ENCODE measurements at places on chromosomes 4 and X. TPM values are rescaled to one million over a fixed set of nuclear protein-coding genes. Genes with fewer than 3 reads are reported as not detected.

GRCh38 chr4:113083346-113083745, 33.9 kb downstream of the ANK2 start:
- no peak for DNase-seq

Gene FABP2
- not detected for total RNA-seq

Gene EDA
- total RNA-seq = 3.1 TPM

DNA sequence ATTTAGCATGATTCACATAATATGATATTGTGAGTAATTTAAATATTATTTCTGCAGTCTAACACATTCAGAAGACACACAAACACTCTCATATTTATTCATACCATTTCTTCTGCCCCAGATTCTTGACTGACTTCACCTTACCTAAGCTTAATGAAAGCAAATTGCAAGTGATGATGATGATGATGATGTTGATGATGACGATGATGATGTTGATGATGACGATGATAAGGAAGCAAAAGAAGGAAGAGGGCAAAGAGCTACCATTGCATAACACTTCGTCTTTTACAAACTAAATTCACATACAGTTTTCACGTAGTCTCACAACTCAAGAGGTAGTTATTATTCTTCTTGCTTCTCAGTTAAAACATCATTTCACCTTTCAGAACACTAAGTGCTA, 404.7 kb downstream of the NAF1 start:
- no peak for DNase-seq

DNA sequence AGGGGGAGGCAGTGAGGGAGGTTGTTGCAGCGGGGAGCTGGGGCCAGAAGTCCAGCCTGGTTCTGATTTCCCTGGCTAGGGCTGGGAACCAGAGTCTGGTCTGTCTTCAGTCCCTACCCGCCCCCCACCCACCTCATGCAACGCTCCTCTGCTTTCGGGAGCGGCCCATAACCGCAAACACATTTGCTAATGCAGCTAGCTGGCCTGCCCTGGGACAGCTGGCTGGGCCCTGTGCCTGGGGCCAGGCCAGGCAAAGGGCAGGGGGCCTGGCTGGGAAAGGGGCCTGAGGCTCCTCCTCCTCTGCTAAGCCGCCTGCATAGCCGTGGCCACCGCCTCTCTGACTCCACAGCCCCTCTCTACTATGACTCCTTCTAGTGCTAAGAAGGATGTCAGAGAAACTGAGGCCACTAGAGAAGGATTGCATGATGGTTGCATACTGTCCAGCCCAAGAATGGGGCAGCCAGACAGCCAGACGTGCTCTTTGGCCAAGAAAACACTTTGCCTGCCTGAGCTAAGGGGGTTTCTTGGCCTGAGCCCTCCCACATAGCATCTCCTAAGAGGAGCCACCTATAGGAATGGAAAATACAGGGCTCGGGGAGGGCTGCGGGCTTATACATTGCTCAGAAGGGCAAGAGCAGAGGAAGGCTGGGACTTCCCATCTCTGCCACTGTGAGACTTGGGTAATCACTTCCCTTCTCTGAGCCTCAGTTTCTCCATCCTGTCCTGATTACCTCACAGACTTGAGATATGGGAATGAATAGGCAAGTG, 76.9 kb downstream of the PJA1 start:
- no peak for DNase-seq

DNA sequence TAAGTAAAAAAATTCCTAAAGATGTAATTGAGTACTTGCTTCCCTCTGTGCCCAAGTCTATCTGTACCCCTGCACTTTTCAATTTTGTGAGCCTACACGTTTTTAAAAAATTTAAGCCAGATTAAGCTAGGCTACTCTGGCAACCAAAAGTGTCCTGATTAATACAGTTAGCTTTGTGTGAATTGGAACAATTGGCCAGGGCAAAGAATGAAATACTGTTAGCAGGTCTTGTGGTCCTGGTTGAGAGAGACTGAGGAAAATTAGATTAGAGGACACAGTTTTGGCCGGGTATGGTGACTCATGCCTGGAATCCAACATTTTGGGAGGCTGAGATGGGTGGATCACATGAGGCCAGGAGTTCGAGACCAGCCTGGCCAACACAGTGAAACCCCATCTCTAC, 293.3 kb downstream of the RAPGEF2 start:
- DNase-seq = no peak

Gene PRICKLE3
- 9.7 TPM for total RNA-seq

DNA sequence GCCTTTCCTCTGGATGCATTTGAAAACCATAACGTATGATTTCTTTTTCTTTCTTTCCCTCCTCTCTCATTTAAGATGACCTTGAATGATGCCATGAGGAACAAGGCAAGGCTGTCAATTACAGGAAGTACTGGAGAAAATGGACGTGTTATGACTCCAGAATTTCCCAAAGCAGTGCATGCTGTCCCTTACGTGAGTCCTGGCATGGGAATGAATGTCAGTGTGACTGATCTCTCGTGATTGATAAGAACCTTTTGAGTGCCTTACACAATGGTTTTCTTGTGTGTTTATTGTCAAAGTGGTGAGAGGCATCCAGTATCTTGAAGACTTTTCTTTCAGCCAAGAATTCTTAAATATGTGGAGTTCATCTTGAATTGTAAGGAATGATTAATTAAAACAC, 142.8 kb downstream of the GRIA2 start:
- DNase-seq = no peak

- DNase-seq = no peak
These were observed 3.6 kb upstream of the GPR173 start for GRCh38 chrX:53044995-53045394.

Gene VCX3B
- total RNA-seq = not detected

- DNase-seq = no peak
These were observed 86.8 kb upstream of the TSPAN7 start for GRCh38 chrX:38474543-38474942.

DNA sequence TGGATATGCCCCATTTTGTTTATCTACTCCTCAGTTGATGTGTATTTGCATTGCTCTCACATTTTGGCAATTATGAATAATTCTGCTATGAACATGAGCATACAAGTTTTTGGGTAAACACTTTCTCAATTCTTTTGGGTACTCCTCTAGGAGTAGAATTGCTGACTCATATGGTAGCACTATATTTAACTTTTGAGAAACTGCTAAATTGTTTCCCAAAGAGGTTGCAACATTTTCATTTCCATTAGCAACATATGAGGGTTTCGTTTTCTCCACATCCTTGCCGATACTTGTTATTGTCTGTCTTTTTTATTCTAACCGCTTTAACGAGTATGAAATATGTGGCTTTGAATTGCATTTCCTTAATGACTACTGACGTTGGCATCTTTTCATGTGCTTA, 185.4 kb downstream of the TSPAN5 start:
- DNase-seq = no peak

GRCh38 chr4:123444290-123444731, 47.7 kb downstream of the SPRY1 start:
- DNase-seq = peak; percentile 78

Gene RHOXF1
- total RNA-seq = not detected

GRCh38 chr4:4457803-4458553, 71.1 kb downstream of the NSG1 start:
- peak; percentile 30 for DNase-seq

DNA sequence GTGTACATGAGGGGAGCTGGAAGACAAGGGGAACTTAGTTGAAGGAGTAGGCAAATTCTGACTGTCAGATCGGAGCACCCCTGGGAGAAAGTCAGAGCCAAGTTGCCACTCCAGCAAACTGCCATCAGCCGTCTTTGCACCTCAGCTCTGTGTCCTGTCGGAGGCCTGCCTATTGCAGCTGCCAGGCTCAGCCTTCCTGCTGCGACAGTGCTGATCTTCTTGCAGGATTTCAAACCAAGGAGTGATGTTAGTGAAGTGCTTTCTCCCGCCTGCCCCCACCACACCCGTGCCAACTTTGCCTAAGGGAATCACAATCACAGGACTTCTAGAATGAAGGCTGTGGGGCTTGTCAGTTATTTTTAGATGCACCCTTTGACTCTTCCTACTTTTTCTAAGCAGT, 185.3 kb downstream of the KIT start:
- no peak for DNase-seq

DNA sequence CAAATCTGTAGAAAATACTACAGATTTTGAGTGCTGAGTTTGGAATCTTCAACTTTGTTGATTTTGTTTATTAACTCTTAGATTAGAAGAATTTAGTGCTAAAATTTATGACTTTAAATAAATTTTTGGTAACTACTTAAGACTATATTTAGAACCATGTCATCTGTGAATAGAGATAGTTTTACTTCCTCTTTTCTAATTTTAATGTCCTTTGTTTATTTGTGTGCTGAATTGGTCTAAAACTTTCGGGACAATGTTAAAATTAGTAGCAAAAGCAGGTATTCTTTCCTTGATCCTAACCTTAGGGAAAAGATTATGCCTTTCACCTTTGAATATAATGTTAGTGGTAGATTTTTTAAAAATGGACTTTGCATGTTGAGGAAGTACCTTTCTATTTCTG, 119.7 kb upstream of the CXorf51A start:
- no peak for DNase-seq

DNA sequence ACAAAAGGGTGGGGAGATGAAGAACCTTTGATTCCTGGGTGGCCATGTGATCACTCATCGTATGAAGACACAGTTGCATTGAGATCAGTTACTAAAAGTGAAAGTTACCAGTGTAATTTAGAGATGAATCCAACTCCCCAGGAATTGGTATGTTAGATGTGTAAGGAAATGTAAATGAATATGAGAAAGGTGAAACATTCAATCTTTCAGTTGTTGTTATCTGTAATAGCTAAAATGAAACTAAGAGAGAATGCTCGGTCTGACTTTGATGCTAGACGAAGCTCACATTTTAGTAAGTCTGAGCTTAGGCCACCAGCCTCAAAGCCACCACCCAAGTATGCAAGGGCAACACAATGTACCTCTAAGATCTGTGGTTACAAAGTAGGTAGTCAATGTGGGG, 194.3 kb upstream of the POF1B start:
- DNase-seq = no peak

DNA sequence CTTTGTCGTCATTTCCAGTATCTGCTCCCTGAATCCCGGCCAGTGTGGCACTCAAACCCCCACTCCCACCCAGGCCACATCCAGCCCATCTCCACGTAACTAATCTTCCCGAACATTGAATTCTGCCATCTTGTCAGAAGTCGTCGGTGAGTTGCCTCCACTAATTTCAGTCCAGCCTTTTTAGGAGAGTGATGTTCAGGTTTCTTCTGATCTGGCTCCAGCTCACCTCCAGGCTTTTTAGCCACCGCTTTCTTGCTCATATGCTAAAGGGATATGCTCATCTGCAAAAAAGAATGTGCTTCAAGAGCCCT, 1.3 kb downstream of the TMEM165 start:
- DNase-seq = peak; percentile 39

Gene P2RY4
- total RNA-seq = not detected

- peak; percentile 3 for DNase-seq
These were observed 87.7 kb upstream of the EFHC2 start for GRCh38 chrX:44431194-44431593.

DNA sequence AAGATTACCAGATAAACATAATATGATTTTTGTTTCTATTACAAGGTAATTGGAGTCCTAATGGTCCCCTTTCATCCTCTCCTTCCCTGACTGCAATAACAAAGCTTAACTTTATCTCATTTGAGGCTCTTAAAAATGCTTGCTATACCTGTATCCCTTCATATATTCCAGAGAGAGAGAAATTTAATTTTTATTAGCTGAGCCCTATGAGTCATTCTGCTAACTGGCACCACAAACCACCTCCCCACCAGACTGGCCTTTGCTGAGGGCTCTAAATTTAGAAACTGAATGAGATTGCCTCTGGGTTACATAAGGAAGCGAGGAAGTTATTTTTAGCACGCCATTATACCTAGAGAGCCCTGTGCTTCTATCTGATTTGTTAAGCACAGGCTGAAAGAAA, 27.4 kb downstream of the CBLL2 start:
- peak; percentile 62 for DNase-seq

- no peak for DNase-seq
These were observed 41.9 kb upstream of the NSG1 start for GRCh38 chr4:4344915-4345527.

Gene CXorf49
- total RNA-seq = not detected

Gene CTBP1
- 268 TPM for total RNA-seq

GRCh38 chrX:118634336-118634735, 93.1 kb upstream of the IL13RA1 start:
- DNase-seq = no peak

Gene AWAT2
- total RNA-seq = 1.2 TPM

DNA sequence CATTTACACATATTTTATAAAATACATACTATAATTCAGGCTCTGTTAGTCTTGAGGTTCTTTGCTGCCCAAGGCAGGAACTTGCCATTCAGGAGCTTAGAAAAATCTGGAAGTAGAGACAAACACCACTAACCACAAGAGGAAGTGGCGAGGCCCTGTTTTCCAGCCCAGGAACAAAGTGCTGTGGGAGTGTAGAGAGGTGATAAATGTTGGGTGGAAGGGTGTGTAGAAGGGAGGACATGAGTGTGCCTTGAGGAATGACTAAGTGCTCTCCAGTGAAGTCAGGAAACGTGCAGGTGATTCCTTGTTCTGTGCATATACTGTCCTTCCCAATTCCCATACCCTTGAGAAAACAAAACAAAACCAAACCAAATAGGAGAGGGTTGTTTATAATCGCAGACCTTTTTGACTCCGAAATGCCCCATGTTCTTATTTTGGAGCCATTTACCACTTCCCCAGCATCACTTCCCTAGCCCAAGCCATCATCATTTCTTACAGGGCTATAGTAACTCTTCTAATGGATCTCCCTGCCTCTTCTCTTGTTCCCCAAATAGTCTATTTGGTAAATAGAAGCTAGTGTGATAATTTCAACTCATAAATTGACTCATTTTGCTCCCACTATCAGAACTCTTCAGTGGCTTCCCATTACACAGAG, 83.2 kb downstream of the GPAT3 start:
- peak; percentile 41 for DNase-seq
